ENCODE measurements at places on chromosomes 6 and 20.
A peak's percentile ranks its signal among the peaks of the same experiment; 100 is the strongest.

DNA sequence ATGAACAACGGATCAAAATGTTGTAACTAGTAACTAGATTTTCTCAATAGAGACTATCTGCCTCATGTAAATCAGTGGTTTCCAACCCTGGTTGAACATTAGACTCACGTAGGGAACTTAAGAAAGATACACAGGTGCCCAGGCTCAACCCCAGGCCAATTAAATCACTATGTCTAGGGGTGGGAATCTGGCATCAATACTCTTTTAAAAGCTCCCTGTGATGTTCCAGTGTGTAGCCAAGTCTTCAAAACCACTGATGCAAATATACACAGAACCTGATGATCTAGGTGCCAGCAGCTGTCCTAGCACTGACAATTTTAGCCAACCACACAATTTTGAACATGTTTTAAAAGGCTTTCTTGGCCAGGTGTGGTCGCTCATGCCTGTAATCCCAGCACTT, 128.7 kb downstream of the TBC1D32 start:
- DNase-seq = no peak

DNA sequence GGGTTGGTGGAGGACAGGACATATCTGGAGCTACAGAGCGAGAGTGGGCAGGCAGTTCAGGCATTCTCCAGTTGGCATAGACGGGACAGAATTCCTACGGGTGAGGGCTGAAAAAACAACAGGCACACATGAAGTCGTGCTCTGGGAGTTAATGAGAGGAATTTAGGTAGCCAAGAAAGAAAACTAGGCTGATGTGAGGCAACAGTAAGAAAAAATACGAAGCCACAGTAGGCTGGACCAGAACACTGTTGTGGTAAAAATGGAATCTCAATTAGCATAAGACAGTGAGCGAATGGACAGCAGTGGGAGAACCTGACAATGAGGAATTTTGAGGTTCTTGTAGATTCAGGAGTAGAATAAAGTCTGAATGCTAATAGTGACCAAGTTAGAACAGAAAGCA, 488.1 kb upstream of the AGPAT4 start:
- no peak for DNase-seq

DNA sequence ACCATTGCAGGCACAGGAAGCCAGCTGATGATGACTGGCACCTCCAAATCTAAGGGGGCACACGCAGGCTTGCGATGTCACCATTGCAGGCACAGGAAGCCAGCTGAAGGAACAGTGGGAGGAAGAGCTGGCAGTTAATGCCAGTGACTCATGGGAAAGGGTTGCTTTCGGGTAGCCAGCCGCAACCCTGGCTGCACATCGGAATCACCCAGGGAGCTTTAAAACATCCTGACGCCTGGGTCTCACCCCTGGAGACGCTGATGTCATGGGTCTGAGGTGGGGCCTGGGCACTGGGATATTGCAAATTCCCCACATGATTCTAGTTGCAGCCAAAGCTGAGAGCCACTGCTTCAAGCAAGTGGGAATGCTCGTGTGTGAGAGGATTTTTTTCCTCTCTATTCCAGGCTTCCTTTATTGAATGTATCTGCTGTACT, 16.1 kb upstream of the CCN6 start:
- peak; percentile 45 for DNase-seq

DNA sequence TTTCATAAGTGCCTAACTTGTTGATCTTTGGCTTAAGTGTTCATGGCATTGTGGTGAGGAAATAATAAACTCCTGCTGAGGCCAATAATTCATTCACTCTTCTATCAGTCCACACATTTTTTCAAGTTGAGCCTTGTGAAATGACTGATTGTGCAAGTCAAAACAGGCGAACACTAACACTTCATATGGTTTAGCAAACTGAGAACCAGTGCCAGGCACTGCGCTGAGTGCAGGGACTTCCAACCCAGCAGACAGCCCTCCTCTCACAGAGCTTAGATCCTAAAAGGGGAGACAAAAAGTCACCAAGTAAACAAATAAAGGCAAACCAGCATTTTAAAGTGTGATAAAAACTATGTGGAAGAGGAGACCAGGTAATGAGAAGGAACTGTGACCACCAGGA, 435.0 kb downstream of the PTPRT start:
- peak; percentile 58 for DNase-seq

DNA sequence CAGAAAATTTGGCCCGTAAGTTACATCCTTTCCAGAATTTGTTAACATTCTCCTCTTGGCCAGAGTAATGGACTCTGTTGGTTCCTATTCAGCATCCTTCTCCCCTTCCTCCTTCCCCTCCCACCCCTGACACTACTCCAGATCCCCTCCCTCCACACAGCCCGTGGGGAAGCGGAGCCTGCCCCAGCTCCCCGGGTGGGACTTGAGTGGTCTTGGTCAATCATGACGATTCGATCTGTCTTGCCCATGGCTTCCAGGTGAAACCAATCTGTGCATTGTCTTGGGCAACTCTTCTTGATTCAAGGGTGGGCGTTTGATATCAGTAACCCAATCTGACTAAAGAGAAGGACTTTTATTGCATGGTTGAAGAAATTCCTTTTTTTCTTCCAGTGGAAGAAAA, 143.9 kb downstream of the ANKRD60 start:
- no peak for DNase-seq

- DNase-seq = peak; percentile 87
Measured at GRCh38 chr6:125094563-125094962, 59.0 kb upstream of the TPD52L1 start.

DNA sequence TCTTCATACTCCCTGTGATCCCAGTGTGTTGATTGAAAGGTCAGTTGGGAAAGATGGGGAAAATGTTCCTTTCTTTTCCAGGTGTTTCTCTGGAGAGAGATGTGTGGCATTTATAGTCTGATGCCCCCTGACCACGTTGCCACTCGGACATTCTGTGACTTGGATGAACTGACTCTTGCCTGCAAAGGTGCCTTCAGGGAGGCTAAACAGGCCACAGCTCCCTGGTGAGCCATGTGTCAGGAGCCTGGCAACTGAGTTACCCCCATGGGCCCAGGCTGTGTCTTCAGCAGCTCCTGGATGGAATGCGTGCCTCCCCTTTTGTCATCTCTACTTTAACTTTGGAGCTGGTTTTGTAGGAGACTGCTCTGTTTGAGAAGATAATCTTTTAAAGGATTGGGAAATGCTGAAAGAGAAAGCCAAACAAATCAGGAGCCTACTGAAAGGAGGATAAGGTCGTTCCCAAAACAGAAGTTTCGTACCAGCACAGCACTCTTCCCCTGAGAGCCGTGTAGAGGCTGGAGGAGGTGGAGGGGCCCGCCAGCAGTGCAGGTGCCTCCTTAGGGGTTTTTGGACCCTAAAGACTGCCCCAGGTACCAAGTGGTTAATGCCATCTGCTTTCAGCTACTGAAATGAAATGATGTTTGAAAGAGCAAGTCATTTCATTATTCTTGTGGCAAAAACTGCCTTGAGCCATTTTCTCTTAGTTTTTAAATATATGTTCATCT, 322.8 kb downstream of the ZFAND3 start:
- DNase-seq = no peak

- DNase-seq = no peak
Measured at GRCh38 chr6:41670703-41671360, 32.6 kb downstream of the MDFI start.

DNA sequence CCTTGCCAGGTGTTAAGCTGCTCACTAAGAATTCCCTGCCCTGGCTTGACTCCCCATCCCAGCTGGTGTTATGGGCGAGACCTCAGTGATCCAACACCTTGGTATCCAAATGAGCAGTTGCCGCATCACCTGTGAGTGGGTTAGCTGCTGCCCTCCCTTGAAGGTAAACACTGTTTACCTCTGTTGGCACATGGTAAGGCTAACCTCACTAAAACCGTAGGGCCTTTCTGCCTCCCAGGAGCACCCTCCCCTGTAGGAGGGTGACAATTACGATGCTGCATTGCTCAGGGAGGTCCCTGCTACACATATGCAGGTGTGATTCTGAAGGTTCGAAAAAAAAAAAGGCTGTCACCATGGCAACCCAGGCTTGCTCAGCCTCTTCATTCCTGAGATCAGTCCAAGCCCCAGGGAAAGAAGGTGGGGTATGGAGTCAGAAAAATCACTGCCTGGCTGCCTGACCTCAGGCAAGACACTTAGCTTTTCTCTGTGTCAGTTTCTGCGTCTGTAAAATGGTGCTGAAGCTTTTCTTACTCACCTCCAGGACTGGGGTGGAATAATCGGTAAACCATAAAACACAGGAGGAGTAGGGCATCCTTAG, 19.5 kb downstream of the PNPLA1 start:
- peak; percentile 92 for DNase-seq

DNA sequence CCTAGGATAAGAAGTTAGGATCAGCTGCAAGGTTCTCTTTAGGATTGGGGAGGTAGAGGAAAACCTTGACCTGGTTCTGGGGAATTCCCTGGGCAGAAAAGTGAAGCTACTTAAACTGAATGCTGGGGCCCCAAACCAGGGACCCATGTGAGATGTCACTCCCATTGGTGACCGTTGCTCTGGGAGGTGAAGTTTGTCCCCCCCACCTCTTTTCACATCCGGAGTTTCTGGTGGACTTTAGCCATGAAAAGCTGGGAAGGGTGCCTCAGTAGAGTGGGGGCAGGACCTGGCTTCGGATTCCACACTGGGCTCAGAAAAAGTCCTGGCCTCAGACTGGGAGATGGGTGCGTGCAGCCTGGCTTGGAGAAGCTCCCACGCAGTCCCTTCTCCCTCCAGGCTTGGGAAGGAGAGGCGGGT, 13.2 kb downstream of the TJAP1 start:
- no peak for DNase-seq

- no peak for DNase-seq
Measured at GRCh38 chr20:56368351-56369134, 9.8 kb downstream of the FAM210B start.

- no peak for DNase-seq
Measured at GRCh38 chr6:102137859-102138258, 744.4 kb downstream of the GRIK2 start.

- DNase-seq = peak; percentile 41
Measured at GRCh38 chr6:50819904-50820868, 1.5 kb downstream of the TFAP2B start.

DNA sequence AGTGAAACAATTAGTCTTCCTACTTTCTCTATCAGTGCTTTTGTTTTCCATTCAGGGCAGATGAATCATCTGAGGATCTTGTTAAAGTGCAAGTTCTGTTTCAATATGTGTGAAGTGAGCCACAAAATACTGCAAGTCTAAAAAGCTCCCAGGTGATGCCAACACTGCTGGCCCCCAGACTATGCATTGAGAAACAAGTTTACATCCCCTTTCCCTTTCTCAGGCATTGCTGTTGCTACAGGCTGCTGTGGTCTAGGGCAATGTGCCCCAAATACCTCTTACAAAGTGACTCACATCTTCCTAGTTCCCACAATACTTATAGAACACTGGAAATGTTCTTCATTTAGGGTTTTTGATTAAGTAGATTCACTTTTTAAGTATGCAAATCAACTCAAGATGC, 31.8 kb downstream of the ABRACL start:
- no peak for DNase-seq

GRCh38 chr6:34947561-34947960, 58.5 kb downstream of the ANKS1A start:
- no peak for DNase-seq

DNA sequence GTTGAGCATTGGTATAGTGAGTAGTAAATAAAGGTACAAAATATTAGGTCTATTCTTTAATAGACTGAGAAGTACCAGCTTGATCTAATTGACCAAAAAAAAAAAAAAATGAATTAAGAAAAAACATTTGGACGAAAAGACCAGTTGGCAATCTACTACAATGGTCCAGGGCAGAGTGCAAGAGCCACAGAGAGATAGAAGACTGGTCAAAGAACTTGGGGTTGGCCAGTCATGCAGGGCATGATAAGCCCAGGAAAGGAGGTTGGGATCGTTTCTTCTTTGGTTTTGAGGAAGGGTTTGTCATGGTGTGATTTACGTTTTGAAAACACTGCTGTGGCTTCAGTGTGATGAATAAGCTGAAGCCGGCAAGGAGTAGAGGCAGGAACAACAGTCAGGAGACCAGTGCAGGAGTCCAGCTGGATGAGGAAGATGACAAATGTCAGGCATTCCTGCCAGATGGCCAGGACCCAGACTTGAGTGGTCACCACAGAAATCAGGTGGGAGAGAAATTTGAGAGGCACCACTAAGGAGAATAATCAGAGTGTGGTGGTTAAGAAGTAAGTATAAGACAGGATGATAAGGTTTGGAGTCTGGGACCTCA, 14.0 kb downstream of the SMLR1 start:
- no peak for DNase-seq

GRCh38 chr6:1129131-1129530, 182.8 kb upstream of the FOXQ1 start:
- no peak for DNase-seq

- no peak for DNase-seq
Measured at GRCh38 chr6:1127597-1128288, 184.2 kb upstream of the FOXQ1 start.

DNA sequence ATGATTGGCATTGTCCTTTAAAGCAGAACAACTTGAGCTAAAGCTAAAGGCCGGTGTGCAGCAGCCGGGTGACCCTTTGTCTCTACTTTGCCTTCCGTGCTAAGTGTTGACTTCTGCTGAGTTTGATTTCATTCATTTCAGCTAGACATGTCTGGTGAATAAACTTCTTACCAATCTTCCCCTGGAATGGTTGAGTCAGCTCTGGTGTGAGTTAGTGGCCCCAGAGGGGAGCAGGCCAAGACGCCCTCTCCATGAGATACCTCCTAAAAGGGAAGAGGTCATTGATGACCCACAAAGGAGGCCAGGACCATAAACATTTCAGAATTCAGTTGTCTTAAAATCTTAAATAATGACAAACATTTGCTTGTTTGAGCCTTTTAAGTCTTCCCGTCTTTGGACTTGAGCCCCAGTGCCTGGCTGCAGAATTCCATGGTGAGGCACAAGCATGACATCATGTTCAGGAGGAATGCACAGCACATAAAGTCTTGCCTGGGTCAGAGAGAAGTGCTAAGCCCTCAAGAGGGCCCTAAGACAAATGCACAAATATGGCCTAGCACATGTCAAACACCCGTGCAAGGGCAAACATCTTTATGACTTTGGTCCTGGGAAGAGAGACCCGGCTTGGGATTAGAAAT, 96.3 kb upstream of the NEDD9 start:
- DNase-seq = no peak

- DNase-seq = no peak
Measured at GRCh38 chr6:85344996-85345395, 104.9 kb upstream of the NT5E start.

GRCh38 chr20:46375771-46376170, 30.6 kb downstream of the ELMO2 start:
- DNase-seq = no peak

DNA sequence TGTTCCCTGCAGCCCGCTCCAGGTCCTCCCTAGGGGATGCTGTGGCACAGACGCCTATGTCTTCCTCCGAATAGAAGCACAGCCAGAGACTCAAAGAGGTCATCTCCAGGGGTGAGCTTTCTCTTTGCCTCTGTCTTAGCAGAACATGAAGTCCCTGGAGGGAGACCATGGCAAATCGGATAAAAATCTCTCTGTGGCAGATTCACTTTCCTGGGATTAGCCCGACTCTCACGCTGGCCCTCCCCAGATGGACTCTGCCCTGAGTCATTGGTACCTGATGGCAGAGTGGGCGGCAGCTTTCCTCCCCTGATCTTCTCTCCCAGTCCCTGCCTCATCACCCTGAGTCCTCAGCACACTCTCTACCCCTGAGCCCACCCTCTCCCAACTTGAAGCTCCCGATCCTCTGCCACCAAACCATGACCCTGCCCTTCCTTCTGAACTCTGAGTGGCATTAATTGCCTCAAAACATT, 58.0 kb upstream of the CCDC167 start:
- DNase-seq = no peak

- DNase-seq = no peak
Measured at GRCh38 chr20:57633945-57634491, 13.8 kb upstream of the ZBP1 start.

Data from brain (organoid and tissue), 16 donors.